ENCODE measurements at places on chromosomes 12 and 14.

- no peak for DNase-seq
Observed at GRCh38 chr14:34804933-34805332, 70.2 kb downstream of the BAZ1A start.

- DNase-seq, result no peak
Observed at GRCh38 chr12:41745593-41745992, 399.1 kb downstream of the GXYLT1 start.

GRCh38 chr14:95293449-95293848 lies 26.3 kb downstream of the CLMN start:
- DNase-seq, result no peak

- DNase-seq, result no peak
Observed at GRCh38 chr14:71803539-71804260, 128.5 kb upstream of the RGS6 start.

- no peak for DNase-seq
Observed at GRCh38 chr14:95442633-95443021, 73.8 kb downstream of the SYNE3 start.

DNA sequence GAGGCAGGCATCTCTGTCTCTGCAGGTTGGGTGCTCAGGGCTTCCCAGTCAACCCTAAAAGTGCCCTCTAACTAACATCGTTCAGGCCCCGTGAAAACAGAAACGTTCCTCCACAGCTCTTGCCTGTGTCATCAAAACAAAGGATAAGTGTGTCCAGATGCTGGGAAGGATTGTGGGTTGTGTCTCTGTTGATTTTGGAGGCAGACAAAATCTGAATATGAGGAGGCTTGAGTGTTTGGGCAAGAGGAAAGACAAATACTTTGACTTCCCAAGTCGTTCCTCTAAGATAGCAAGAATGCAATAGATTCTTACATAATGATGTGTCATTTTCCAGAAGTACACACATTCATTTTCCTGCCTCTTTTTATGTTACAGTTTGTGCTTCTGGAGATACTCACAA lies 52.9 kb downstream of the SERPINA3 start:
- no peak for DNase-seq

DNA sequence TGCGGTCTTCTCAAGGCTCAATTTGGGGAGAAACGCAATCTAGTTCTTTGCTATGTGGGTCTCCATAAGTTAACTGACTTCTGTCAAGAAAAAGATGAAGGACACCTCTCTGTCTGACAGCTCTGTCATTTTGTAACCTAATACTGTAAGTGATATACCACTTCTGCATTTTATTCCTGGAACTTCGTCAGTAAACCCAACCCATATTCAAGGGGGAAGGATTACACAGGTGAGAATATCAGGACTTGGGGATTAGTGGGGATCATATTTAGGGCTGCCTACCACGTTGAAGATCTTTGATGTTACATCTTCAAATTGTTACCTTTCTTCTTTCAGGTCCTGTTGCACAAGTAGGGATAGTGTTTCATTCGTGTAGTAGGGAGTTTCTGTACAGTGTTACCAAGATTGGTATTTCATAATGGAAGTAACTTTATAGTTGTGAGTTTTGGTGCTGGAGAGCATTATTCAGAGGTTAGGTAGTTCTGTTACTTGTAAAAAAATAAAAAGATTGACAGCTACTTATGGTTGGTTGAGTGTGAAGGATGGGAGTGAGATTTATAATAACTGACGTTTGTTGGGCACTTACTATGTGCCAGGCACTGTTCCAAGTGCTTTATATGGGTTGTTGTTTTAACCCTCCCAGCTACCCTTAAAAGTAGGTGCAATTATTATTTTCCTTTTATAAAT lies 1.6 kb downstream of the TMEM260 start:
- DNase-seq, result no peak

DNA sequence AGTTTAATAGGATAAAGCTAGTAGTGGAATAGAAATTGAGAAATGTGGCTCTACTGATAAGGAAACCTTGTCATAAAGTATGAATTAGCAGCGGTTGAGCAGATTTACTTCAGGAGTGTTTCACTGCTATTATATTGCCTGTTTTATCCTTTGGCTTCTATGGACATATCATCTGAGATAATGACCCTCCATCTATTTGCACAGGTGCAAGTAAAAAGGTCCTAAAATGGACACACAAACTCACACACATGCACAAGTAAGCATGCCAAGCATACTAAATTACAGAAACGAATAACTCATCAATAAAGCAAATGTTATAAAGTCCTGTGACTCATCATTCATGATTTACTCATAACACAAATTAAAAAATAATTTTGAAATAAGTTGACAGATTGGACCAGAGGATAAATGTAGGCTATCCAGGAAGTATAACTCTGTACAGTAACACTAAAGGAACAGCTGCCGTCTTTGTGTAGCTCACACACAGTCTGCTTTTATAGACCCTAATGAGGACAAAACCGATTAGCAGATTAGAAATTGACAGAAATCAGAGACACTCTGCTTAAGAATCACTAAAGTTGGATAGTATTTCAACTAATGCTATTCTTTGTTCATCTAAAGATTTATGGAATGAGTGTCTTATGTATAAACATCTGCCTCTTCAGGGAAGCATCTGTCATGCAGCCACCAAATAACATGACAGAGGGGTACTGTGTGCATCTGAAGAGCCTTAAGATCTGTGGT lies 73.9 kb downstream of the SYT1 start:
- no peak for DNase-seq
